ENCODE measurements at places on chromosomes 12 and 14.

- no peaks in the 10 kb centered on the region for H3K36me3 ChIP-seq
- H3K27ac ChIP-seq: no peak overlapping the region
- DNase-seq: no peak
- H3K27me3 ChIP-seq: no peaks in the 10 kb centered on the region
Measured at GRCh38 chr12:103457471-103457870, 38.3 kb downstream of the C12orf42 start.

- H3K4me3 ChIP-seq: no peak overlapping the region
- no peaks in the 10 kb centered on the region for H3K27me3 ChIP-seq
- H3K27ac ChIP-seq: no peak overlapping the region
- no peaks in the 10 kb centered on the region for H3K4me1 ChIP-seq
Measured at GRCh38 chr12:68469113-68469512, 137.0 kb upstream of the MDM1 start.

DNA sequence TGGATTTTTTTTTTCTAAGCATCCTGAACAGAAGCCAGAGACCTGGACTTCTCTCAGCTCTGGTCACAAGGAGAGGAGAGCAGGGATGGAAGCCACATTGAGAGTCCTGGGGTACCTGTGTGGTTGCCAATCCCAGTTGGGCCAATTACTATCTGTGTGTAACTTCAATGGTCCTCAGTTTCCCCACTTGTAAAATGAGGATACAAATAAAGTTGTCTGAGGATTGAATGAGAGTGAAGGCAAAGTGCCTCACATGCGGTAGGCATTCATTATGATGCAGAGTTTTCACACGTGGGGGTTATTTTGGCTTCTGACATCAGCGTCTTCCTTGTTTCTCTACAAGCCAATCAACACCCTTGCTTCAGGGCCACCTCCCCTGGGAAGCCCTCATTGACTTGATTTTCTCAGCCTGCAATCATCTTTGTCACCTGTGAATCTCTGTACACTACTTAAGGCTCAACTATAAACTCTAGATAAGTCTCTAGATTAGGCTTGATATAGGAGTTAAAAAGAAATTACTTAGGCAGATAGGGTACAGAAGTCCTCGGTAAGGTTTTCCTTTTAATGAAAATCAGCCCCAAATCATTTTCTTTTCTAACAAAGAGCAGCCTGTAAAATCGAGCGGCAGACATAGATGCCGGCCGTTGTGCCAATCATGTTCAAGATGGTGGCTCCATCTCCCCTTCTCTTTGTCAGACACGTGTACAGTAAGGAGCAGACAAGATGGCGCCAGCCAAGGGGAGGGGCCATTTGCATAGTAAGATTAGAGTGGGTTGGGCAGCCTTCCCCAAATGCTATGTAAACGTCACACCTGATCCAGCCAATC, 37.8 kb upstream of the FICD start:
- no peaks in the 10 kb centered on the region for H3K4me1 ChIP-seq
- no peak for DNase-seq

DNA sequence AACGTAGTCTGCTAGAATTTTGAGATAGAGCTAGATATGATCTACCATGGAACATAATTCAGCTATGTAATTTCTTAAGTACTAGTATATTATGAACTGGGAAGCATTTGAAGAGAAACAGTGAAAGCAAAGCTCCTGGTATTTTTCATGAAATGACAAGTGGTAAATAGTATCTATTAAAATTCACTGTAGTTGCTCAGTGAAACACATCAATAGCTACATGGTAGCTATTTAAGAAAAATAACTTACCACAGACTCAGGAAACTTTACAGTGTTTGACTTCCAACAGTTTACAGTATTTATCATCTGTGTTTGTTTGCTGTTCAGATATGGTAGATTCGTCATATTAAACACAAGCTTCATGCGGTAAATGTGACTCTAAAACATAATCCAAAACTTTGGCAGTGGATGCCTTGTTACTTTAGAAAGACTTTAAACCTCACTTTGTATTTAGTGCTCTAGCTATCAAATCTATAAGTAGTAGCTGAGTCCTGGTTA, 25.2 kb downstream of the WNK1 start:
- peaks cover 22% of the 10 kb centered on the region for H3K4me1 ChIP-seq
- no peaks in the 10 kb centered on the region for H3K36me3 ChIP-seq
- DNase-seq: no peak
- H3K27me3 ChIP-seq: no peaks in the 10 kb centered on the region
- H3K27ac ChIP-seq: no peak overlapping the region

- H3K36me3 ChIP-seq: no peaks in the 10 kb centered on the region
- no peaks in the 10 kb centered on the region for H3K4me1 ChIP-seq
- H3K4me3 ChIP-seq: no peak overlapping the region
- no peaks in the 10 kb centered on the region for H3K27me3 ChIP-seq
- DNase-seq: no peak
Measured at GRCh38 chr12:131134523-131135310, 181.0 kb downstream of the ADGRD1 start.

- no peak overlapping the region for H3K27ac ChIP-seq
- DNase-seq: no peak
- H3K4me1 ChIP-seq: no peaks in the 10 kb centered on the region
Measured at GRCh38 chr12:124153392-124153791, 141.5 kb upstream of the RFLNA start.

GRCh38 chr12:94267921-94268471, 119.6 kb downstream of the PLXNC1 start:
- no peaks in the 10 kb centered on the region for H3K27me3 ChIP-seq
- DNase-seq: no peak
- H3K4me3 ChIP-seq: no peak overlapping the region
- peaks cover 8% of the 10 kb centered on the region for H3K36me3 ChIP-seq
- H3K4me1 ChIP-seq: peaks cover 74% of the 10 kb centered on the region

- H3K4me3 ChIP-seq: no peak overlapping the region
- no peak for DNase-seq
- no peaks in the 10 kb centered on the region for H3K36me3 ChIP-seq
- no peak overlapping the region for H3K27ac ChIP-seq
- H3K27me3 ChIP-seq: no peaks in the 10 kb centered on the region
Measured at GRCh38 chr12:107818984-107819383, 44.5 kb downstream of the ASCL4 start.

GRCh38 chr14:21352587-21352986, 31.2 kb downstream of the SUPT16H start:
- H3K27ac ChIP-seq: no peak overlapping the region
- H3K27me3 ChIP-seq: no peaks in the 10 kb centered on the region
- no peak overlapping the region for H3K4me3 ChIP-seq
- DNase-seq: no peak

DNA sequence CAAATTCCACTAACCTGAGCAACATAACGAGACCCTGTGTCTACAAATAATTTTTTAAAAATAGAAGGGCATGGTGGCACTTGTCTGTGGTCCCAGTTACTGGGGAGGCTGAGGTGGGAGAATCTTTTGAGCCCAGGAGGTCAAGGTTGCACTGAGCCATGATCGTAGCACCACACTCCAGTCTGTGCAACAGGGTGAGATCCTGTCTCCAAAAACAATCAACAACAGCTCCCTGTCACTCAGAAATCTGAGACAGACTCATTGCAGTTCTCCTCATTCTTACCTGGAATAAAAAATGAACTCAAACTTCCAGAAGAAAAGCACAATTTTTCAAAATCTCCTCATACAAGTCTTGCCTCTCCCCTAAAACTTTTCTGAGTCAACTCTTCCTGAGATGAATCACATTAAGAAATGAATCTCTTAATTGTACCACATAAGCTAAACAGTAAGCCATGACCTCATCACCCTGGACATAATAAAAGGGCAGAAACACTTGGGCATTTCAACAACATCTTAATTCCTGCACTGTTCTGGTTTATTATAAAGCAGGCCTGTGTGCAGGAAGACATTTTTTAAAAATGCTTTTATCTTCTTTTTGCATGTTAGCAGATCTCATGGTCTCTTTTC, 214.3 kb upstream of the CDKN3 start:
- no peak overlapping the region for H3K4me3 ChIP-seq
- H3K36me3 ChIP-seq: no peaks in the 10 kb centered on the region
- no peaks in the 10 kb centered on the region for H3K4me1 ChIP-seq
- no peak overlapping the region for H3K27ac ChIP-seq
- H3K27me3 ChIP-seq: peaks cover 3% of the 10 kb centered on the region
- no peak for DNase-seq

- peaks cover 53% of the 10 kb centered on the region for H3K4me1 ChIP-seq
- H3K27ac ChIP-seq: peak overlapping the region; percentile 99
- peaks cover 4% of the 10 kb centered on the region for H3K36me3 ChIP-seq
Measured at GRCh38 chr12:94815958-94816357, 165.6 kb upstream of the TMCC3 start.
